ENCODE measurements at places on chromosomes 1 and 21.

- peak; percentile 20 for DNase-seq
Measured at GRCh38 chr1:29876902-29877301, 640.6 kb downstream of the PTPRU start.

- no peak for DNase-seq
Measured at GRCh38 chr1:210727709-210728108, 399.0 kb downstream of the HHAT start.

GRCh38 chr1:240508950-240509349 is 103.0 kb downstream of the GREM2 start:
- no peak for DNase-seq

- DNase-seq = no peak
Measured at GRCh38 chr1:8176279-8176678, 141.6 kb upstream of the SLC45A1 start.

- DNase-seq = no peak
Measured at GRCh38 chr1:98502937-98503336, 158.6 kb upstream of the SNX7 start.

- peak; percentile 85 for DNase-seq
Measured at GRCh38 chr21:42424914-42425541, 21.3 kb downstream of the UBASH3A start.

DNA sequence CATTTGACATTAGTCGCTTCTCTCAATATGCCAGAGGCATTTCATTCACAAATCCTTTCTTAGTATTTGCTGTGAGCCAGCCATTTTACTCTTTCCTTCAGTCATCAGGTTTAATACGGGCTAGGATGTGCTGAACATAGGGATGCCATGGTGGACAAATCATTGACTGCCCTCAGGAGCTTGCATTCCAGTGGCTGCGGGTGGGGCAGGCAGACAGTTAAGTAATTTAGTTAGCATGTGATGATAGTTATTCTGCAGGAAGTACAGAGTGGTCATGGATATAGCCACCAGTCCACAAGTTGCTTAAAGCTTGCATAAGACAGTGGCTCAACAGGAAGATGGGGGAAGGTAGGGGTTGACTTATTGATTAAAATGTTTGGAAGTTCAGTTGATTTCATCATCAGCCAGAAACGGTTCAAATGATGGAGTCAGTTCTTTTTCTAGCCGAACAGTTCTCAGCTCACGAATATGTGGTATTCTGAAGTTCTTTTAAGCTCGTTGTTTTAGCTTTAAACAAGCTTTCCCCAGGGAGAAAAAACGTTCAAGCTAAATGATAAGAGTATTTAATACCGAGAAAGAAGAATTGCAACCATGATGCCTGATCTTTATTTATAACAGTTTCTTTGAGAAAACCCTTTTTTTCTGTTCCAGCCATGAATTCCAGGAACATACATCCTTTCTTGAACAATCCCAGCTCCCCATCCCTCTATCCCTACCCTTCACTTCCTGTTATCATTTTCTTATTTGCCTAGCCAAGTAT is 1.4 kb downstream of the SLC22A15 start:
- peak; percentile 64 for DNase-seq

DNA sequence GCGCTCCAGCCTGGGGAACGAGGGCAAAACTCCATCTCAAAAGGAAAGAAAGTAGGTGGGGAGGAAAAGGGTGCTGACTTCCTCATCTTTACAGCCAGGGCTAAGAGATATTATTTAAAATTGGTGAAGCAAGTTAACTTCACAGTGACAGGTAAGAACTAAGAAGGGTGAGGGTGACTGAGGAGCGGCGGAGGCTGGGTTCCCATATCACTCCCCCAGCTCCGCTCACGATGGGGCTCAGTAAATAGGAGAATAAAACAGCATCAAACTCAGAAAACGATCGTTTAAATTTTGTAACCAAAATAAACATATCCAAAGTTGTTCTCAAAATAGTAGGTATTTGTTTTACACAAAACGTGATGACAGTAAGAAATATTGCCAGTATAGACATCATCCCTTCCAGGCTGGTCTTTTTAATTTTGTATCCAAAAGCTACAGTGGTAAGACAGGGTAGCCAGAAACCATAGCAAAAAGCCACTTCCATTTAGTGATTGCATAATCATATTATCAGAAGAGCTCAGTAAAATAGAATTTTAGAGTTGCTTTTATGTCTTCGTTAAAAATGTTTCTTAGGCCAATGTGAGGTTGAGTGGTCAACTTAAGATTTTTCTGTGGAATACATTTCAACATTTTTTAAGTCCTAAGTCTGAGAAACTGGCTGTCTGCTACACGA is 26.2 kb upstream of the ADARB1 start:
- no peak for DNase-seq

GRCh38 chr1:17689011-17689410 is 66.1 kb upstream of the ACTL8 start:
- no peak for DNase-seq

- DNase-seq = peak; percentile 56
Measured at GRCh38 chr1:234617131-234617985, 7.4 kb upstream of the IRF2BP2 start.

GRCh38 chr1:151327903-151328674 is 873 bp upstream of the PI4KB start:
- no peak for DNase-seq

DNA sequence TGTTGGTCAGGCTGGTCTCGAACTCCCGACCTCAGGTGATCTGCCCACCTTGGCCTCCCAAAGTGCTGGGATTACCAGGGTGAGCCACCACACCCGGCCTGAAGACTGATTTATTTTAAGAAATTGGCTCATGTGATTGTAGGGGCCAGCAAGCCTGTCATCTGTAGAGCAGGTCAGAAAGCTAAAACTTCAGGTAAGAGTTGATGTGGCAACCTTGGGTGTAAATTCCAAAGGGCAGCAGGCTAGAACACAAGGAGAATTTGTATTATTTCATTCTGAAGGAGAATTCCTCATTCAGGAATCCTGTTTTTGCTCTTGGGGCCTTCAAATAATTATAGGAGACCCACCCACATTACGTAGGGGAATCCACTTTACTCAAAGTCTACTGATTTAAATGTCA is 728.7 kb downstream of the LTN1 start:
- no peak for DNase-seq

DNA sequence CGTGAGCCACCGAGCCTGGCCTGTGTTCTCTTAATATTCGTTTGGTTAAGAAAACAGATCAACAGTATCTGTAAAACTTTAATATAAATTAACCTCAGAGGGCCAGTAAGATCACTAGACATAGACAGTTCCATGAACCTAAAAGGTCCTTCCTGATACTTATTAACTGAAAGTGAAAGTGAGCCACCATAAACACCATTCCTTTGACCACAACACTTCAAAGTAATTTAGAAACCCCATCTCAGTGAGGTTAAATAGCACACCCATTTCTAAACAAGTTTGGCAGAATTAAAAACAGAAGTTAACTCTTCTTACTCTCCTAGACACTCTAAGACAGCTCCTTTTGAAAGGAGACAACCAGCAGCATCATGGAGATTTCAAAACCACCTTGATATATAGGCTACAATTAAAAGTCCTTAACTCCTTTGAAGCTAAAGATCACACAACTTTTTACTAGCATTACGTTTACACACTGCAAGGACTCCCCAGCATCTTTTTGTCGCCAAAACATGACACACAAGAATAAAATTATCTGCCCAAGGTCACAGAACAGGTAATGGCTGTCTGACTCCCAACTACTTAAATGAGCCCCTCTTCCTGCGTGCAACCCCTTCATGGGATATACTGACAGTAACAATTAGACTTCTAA is 2.2 kb downstream of the RNF19B start:
- DNase-seq = peak; percentile 60

GRCh38 chr1:42343049-42343448 is 8.0 kb upstream of the FOXJ3 start:
- DNase-seq = no peak

DNA sequence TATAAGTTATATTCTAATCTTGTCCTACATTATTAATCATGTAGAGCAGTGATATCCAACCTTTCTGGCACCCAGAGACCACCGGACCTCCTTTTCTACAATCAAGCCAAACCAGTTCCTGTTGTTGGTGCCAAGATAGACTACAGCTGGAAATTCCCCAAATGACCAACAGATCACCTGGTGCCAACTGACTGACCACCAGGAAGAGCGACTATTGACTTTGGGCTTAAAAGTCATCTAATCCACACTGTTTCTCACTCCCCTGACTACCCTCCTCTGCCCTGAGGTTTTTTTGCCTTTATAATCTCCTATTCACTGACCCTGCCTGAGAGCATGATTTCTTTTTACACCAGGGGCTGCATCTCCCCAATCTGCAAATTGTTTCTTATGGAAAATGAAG is 425.2 kb downstream of the TTLL7 start:
- no peak for DNase-seq

- no peak for DNase-seq
Measured at GRCh38 chr1:55958498-55958897, 620.9 kb downstream of the PLPP3 start.

- DNase-seq = no peak
Measured at GRCh38 chr1:41716188-41717130, 202.3 kb downstream of the HIVEP3 start.

DNA sequence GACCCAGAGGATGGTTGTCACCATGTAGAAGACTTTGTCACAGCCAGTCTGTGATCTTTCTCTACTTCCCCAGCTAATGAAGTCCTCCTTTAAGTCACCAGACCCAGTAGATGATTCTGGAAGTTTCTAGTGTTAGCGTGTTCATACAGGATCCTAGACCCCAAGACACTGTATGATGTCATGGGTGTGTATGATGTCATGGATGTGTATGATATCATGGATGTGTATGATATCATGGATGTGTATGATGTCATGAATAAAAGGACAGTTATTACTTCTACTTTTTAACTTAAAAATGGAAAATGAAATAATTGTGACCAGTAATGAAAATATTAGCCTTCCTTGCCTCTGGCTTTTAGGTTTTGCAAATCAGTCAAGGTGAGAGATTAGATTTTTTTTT is 260.0 kb downstream of the FMN2 start:
- DNase-seq = no peak

- no peak for DNase-seq
Measured at GRCh38 chr1:222370081-222370912, 177.6 kb downstream of the HHIPL2 start.

DNA sequence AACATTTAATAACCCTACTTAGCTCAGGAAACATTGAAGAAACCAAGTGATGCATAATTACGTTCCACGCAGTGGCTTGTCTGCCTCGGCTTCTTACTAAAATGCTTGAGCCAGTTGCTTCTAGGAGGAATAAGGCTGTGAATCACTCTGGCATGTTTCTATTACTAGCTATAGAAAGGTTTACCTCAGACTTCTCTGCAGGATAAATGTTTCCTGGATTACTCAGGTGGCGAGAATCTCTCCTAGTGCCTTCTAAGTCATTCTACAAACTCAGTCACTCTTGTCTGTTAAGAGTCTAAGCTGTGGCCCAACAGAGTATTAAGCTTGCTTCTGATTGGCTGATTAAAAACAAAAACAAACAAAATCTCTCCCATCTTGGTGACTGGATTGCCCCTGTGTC is 92.0 kb upstream of the RALGPS2 start:
- no peak for DNase-seq

DNA sequence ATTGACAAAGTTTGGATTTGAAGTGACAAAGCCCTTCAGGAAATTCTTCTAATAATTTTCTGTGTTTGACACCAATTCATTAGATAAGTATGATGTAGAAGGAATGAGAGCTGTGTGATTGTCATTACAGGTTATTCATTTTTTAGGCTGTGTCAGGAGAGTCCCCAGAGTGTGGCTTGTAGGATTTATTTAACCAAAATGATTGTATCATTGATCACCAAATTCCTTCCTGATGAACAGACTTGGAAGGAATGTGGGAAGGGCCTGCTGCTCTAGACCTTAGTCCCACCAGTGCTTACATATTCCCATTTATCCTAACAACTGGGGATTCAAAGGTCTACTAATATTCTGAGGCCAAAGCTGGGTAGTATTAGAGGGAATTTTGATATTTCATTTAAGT is 383.3 kb upstream of the KAZN start:
- DNase-seq = no peak

GRCh38 chr1:95512925-95513324 is 278.9 kb downstream of the RWDD3 start:
- no peak for DNase-seq

DNA sequence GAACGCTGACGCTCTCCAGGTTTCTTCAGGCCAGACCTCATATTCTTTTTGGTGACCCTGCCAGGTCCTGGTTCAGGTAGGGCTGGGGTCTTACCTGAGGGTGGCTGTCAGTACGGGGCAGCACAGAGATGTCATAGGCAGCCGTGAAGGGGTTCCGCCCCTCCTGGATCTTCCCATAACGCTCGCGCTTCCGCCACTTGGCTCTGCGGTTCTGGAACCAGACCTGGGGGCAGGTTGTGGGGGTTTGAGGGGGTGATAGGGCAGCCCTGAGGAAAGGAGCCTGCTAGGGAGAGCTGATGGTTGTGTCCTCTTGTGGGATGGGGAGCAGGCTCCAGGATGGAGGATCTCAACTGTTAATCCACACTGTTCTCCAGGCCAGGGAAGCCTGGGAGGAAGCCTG is 9.1 kb downstream of the ALX3 start:
- DNase-seq = no peak

DNA sequence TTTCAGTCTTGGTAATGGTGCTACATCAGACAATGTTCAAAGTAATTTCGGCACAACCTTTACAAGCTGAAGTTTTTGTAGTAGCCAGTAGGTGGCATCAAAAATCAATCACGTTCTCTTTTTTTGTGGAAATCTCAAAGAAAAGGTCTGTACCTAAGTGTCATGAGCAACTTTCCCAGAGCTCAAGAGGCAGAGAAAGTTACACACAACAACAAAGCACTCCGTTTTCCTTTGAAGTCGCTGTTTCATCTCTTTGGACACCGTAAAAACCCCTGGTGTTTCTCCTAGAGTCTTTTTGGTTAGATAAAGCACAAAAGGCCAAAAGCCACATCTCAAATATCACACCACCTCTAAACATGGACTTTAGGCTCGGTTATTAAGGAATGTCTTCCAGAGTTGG is 131.6 kb downstream of the LHX8 start:
- peak; percentile 58 for DNase-seq

- DNase-seq = peak; percentile 49
Measured at GRCh38 chr1:155003227-155003765, 694 bp downstream of the ZBTB7B start.
